ENCODE measurements at places on chromosomes 2 and 18.

DNA sequence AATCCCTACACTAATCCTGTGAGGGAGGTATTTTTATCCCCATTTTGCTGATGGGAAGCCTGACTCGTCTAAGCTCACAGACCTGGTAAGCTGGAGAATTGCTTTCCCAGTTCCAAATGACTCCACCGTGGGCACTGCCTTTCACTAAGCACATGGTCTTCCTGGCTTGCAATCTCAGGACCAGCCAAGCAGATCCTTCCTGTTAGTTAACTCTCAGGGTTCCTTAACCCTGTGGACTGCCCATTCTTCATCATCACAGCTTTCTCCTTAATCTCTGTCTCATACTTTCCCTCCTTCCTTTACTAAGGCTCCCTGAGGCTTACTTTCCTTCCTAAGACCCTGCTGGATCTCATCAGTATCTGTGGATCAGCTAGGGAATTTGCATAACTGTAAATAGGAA, 122.2 kb upstream of the ZEB2 start:
- DNase-seq, result no peak

DNA sequence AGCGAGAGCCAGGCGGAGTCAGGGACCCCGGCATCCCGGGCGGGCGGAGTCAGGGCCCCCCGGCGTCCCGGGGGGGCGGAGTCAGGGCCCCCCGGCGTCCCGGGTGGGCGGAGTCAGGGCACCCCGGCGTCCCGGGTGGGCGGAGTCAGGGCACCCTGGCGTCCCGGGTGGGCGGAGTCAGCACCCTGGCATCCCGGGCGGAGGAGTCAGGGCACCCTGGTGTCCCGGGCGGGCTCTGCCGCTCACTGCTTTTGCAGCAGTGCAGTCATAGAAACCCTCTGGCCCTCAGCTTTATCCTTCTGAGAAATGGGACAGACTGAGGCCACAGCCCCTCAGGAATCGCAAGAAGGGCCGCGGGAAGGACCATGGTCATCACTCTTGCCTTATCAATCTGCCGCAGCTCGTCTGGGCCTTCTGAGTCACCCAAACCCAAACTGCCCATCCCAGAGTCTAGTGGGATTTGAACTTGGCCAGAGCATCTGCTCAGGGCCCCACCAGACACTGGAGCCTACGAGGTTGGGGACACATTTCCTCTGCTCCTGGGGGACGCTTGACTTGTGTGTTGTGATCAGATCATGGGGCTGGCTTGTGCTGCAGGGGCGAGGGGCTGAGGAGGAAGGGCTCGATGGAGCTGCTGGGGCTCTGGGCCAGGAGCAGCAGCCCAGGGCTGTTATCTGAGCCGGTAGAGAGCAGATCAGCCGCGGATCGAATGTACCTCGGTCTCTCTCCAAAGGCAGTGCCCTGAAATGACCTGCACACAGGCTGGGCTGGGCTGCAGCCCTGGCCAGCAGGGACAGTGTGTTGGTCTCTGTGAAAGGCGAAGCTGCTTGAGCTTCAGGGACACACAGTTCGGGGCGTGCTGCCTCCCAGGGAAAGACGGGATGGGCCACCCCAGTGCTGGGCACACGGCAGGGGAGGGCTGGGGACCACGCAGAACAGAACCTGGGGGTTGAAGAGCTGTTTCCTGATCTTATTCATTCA, 290.1 kb upstream of the HDAC4 start:
- no peak for DNase-seq

- peak; percentile 65 for DNase-seq
Observed at GRCh38 chr2:184598316-184599053, at the start of gene ZNF804A. Gene ZNF804A, plus strand, starts transcription at chr2:184598529. Its CDS starts 431 bp downstream, at chr2:184598960.

- no peak for DNase-seq
Observed at GRCh38 chr2:122078451-122078850, 323.0 kb downstream of the TSN start.

- DNase-seq, result no peak
Observed at GRCh38 chr2:177783835-177784744, 288.5 kb downstream of the PDE11A start.

All from HuH-7 (cell line).